Foreskin melanocyte (primary cell): ENCODE measurements at places on chromosomes 7 and 10.

DNA sequence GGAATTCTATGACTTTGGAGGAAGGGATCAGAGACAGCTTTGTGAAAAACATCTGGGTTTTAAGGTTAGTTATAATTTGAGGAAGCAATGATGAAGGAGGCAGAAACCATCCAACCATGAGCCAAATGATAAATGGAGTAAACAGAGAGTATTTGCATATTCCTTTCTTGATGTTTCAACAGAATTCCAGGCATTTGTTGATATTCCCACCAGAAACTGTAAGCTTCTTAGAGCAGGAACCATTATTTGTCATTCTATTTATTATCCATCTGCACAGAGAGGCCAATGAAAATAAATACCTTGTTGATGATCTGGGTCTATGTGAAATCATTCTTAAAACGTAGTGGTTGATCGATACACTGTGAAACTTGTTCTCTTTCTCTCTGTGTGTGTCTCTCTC lies 715.3 kb downstream of the INHBA start:
- no peak for DNase-seq

DNA sequence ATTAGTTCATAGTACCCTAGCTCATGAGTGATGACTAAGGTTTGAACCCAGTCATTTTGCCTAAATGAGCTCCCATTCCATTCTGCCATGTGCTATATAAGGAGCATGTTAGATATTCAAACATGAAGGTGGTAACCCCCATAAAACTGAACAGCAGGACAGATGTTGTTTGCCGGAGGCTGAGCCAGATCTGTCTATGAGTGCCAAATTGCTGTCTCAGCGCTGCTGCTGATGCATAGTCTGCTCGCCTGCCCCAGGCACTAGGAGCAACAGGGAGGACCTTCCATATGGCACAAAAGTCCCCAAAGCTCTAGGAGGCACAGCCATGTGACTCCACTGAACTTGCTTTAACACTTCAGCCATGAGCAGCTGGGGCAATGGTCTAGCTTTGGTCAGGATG lies 466.0 kb upstream of the GHITM start:
- DNase-seq: no peak

DNA sequence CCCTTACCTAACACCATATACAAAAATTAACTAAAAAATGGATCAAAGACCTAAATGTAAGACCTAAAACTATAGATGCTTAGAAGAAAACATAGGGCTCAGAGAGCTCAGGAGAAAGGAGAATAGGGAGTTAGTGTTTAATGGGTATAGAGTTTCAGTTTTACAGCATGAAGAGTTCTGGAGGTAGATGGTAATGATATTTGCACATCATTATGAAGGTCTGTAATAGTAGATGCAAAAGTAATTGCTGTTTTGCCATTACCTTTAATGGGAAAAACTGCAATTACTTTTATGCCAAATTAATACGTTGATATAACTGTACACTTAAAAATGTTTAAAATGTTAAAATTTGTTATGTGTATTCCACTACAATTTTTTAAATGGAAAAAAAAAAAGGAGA lies 39.2 kb upstream of the NANOS1 start:
- no peak for DNase-seq

- DNase-seq: no peak
Measured at GRCh38 chr10:131444862-131445461, 133.4 kb upstream of the TCERG1L start.

DNA sequence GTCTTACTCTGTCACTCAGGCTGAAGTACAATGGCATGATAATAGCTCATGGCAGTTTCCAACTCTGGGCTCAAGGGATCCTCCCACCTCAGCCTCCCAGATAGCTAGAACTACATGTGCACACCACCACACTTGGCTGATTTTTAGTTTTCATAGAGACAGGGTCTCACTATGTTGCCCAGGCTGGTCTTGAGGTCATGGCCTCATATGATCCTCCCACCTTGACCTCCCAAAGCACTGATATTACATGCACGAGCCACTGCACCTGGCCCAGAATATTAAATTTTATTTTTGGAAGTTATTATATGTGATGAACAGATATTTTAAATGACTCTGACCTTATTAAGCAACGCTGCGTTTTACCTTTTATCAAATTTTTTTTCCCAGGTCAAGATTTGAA lies 94.4 kb downstream of the PODXL start:
- DNase-seq: no peak

DNA sequence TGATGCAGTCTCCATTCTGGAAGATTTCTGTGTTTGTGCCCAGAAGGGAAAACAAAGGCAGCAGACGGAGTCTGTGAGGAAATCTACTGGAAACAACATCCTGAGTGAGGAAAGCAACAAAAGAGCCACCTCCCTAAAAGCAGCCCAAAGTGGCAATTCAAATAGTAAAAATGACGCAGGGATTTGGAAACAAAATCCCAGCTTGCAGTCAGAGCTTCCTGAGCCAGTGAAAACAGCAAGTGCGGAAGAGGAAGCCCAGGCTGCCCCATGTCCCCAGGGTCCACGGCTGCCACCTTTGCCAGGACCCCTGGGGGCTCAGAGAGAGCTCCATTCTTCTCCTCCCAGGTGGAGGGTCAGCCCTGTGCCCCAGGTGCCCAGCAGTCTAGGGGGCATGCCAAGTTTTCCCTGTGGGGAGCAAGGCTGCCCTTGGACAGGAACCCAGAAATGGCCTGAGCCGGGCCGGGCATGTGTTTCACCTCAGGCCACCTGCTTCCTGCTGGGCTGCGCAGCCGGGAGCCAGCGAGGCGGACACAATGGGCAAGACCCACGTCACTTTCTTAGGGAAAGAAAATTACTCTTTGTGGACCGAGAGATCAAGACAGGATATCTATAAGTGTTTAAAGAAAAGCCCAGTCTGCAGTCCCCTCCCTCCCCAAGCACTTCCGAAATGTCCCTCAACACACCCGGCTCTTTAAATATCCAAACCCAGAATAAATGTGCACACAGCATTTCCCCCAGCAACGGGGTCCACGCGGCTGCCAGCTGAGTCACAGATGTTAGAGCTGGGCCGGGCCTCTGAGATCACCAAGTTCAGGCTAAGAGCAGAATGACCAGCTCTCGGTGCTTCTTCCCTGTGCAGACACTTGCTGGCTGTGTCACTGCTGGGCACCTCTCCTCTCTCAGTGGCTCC lies 231.1 kb downstream of the ARHGAP12 start:
- DNase-seq: no peak

DNA sequence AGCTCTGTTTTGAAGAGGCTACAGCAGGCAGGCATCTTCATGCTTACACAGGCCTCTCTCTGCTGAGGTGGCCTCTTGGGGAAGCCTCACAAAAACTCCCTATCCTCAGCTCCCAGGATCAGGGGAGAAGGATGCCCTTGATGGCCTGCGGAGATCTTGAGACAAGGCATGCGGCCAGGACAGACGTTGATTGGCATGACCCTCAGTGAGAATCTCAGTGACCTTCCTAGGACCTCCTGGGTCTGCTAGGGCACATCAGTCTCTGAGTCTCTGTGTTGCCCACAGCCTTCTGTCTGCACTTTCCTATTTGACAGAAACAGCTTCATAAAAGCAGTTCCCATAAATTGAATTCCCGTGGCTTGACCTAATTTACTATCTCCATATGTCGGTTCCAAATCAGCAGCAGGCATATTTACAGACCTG lies 1005.8 kb upstream of the C7orf33 start:
- DNase-seq: no peak

GRCh38 chr10:44369296-44369695 lies 15.6 kb downstream of the CXCL12 start:
- DNase-seq: no peak

DNA sequence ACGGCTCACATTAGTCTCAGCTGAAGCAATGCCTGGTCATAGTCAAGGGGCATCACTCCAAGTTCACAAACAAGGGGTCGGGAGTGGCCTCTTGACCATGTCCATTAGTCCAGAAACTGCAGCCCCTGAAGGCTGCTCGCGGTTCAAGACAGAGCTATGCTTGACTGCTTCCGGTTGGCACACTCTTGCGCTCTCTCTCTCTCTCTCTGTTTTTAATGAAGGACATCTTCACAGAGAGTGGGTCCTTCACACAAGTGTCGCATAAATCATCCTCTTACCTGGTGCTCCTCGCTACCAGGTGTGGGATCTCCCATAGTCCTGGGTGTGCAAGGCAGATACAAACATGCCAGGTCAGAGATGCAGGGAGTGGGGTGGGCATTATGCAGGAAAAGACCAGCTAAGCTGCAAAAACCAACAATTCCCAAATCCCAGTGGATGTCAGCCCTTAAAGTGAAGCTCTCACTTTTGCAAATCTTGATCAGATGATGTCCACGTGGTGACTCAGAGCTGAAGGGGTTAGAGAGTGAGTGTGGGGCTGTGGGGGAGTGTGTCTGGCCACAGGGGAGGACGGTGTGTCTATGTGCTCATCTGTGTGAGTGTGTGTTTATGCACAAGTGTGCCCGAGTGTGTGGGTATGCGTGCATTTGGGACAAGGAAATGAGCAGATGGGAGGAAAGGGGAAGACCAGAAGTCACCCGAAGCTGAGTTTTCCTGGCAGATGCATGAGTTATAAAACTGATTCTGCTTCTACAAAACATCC lies 83.7 kb upstream of the PPP2R2D start:
- DNase-seq: no peak
